Ovary (tissue), 10 donors: ENCODE measurements at places on chromosomes 7 and 10.

DNA sequence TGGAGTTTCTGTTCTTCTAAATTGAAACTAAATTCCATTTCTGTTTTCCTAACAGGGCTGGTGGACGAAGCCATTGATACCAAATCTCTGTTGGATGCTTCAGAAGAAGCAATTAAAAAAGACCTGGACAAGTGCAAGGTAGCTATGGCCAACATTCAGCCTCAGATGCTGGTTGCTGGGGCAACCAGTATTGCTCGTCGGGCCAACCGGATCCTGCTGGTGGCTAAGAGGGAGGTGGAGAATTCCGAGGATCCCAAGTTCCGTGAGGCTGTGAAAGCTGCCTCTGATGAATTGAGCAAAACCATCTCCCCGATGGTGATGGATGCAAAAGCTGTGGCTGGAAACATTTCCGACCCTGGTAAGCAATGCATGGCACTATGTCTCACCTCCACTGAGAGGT is 45.6 kb downstream of the AP3M1 start:
- no peak for DNase-seq

GRCh38 chr10:79196470-79197461 is 128.0 kb downstream of the ZMIZ1 start:
- DNase-seq: peak; percentile 82

- no peak for DNase-seq
Observed at GRCh38 chr10:104483582-104483981, 129.9 kb downstream of the CFAP58 start.

GRCh38 chr10:60614363-60614762 is 163.9 kb upstream of the CDK1 start:
- no peak for DNase-seq

DNA sequence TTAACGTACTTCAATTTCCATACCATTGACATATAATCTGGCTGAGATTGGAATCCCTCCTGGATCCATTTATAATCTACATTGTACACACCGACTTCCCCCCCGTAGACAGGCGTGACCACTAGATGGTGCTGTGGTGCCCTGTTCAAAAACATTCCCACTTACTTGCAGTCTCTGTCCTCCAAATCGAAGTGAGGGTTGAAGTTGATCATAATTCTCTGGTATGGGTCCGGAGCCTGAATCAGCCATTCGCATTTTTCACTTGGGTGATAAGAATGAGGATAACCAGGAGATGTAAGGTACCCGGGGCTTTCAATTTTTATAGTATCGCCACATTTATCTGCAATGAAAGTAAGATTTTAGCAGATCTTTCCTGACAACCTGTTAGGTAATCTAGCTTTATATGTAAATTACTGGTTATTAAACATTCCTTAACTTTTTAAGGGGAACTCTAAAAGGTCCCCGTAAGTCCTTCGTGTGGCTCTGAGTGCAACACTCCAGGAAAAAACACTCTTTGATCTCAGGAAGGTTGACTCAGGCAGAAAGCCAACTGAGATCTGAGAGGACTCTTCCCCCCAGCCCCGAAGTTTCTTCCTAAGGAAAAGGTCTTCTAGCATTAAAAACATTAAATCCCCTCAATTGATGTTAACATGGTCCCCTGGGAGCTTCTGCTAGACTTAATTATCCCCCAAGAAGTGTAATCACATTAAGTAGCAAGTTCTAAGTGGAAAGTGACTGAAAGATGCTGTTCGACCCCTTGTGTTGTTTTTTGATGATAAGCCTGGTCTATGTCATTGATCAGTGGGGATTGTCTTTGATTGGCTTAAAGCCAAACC is 3.7 kb downstream of the NRP1 start:
- peak; percentile 85 for DNase-seq

DNA sequence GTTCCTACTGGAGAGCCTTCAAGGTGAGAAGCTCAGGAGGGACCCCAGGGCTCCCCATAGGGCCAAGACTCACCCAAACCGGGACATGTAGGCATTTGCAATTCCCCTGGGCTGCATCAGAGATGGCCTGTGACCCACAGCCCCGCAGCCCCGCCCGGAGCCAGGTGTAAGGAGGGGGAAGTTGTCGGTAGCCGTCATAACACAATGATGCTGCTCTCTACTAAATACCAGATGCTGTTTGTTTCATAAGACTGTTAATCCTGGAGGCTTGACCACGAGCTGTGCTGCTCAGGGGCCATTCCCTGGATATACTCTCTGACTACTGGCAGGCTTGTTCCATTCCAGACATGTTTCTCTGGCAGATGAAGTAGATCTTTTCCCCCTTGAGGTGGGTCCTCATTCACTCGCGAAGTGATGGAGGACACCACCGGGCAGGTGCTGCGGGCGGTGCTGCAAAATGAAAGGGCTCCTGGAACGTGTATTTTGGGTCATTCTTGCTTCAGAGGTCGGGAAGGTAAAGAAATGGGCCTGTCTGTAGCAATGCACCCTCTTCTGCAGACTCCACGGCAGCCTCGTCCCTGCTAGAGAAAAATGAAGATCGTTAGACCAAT is 61.1 kb downstream of the MKI67 start:
- no peak for DNase-seq

- DNase-seq: no peak
Observed at GRCh38 chr7:126557271-126557670, 695.5 kb downstream of the GRM8 start.

DNA sequence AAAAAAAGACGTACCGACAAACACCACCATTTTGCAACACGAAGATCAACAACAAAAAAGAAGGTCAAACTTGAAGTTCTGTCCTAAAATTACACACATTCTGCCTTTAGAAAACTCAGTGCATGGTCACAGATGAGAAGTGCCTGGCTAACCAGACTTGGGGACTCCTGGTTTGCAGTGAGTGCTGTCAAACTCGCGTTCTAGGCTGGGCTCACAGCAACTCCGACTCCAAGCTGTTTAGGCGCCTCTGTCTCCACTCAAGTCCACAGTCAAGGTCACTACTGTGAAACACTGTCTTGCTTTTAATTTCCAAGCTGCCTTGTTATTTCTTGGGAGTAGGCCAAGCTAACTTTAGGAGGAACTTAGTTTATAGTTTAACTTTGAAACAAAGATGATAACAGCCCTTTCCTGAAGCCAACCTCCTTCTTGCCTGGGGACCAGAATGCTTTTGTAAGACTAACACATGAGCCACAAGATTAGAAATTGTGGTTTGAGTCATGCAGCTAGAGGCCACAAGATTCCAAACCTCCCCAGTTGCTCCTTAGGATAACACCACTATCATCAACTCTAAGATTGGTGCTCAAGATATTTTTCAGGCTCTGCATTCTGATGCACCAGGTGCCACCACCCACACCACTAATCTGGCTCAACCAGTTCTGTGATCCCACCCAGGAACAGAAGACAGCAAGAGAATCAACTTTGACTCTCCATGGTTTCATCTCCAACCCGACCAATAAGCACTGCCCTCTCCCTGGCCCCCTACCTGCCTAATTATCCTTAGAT is 1.1 kb upstream of the DNAAF5 start:
- DNase-seq: peak; percentile 39

DNA sequence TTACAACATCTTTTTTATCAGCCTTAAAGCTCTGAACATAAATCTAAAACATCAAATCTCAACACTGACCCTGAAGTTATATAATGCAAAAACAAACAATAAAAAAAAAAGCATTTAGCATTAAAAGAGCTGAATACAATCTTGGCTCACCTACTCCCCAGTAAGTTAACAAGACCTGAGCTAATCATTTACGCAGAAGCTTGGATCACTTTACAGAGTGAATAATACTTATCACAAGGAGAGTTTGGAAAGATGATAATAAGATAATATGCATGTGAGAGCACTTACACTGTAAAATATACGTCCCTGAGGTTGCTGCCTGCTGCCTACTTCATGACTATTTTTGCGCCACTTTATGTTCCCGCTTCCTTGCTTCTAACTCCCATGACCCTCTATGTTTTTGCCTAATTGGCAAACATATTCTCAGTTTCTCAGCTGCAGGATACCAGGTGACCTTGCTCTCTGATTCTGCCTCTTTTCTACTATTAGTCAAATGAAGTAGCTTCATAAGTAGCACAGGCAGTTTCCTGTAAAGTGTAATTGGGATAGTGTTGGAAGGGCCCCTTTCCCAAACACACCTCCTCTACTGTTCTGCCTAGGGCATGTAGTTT is 333.6 kb downstream of the LRRTM3 start:
- DNase-seq: no peak

DNA sequence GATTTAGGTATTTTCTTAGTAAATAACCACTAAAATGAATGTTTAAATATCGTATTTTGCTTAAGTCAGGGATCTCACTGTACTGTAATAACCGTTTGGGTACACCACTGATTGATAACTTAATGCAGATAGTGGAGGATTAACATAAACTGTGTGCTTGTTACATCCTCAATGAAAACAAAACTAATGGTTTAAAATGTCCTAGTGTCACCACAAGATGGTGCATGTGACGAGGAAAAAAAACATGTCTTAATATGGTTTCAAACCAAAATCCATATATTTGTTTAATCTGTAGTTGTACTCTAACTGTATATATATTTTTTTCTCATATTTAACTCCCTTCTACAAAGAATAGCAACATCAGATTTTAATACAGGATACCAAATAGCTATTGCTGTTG is 19.2 kb downstream of the ARMC10 start:
- no peak for DNase-seq

GRCh38 chr10:117132751-117133231 is 5.3 kb downstream of the VAX1 start:
- DNase-seq: no peak

- DNase-seq: no peak
Observed at GRCh38 chr7:27442455-27442854, 199.9 kb downstream of the EVX1 start.

GRCh38 chr7:155684543-155684942 is 40.1 kb downstream of the RBM33 start:
- no peak for DNase-seq

GRCh38 chr7:112575864-112576263 is 95.1 kb downstream of the LSMEM1 start:
- DNase-seq: no peak

DNA sequence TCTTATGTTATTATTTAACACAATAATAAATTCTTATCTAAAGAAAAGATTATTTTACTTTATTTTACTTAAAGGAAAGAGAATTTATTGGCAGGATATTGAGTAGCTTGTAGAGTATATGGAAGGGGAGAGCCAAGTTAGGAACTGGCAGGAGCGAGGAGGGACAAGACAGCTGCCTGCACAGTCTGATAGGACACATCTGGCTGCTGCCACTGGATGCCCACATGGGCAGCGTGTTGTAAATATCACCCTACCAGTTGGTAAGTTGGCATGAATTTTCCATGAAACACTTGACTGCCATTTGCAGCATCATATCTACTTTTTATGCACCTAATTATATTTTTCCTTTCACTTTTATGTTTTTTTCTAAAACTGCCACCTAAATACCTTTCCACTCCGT is 19.6 kb downstream of the SRI start:
- no peak for DNase-seq

DNA sequence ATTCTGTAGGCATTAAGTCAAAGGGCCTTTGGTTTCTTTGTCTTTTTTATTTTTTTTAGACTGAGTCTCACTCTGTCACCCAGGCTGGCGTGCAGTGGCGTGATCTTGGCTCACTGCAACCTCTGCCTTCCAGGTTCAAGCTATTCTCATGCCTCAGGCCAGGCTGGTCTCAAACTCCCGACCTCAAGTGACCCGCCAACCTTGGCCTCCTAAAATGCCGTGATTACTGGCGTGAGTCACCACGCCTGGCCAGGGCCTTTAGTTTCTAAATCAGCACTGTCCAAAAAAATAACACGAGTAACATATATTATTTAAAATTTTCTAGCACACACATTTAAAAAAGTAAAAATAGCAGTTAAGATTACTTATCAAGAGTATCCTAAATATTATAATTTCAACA is 11.1 kb upstream of the ACSL5 start:
- peak; percentile 39 for DNase-seq

DNA sequence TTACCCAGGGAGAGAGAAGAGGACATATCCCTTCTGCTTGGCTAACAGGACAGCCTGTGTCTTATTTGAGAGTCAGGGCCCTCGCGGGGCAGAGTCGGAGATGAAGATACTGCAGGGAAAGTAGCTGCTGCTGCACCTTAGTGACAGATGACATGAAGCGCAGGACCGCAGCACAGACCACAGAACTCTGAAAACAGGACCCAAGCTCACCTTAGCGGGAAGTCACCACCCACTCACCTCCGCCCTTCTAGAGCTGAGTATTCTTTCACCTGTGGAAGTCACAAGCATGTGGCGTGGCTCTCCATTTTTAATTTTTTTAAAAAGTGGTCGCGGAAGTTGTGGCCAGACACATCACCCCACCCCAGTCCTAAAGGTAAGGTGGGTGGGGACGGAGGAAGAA is 191.4 kb downstream of the FAM107B start:
- no peak for DNase-seq

DNA sequence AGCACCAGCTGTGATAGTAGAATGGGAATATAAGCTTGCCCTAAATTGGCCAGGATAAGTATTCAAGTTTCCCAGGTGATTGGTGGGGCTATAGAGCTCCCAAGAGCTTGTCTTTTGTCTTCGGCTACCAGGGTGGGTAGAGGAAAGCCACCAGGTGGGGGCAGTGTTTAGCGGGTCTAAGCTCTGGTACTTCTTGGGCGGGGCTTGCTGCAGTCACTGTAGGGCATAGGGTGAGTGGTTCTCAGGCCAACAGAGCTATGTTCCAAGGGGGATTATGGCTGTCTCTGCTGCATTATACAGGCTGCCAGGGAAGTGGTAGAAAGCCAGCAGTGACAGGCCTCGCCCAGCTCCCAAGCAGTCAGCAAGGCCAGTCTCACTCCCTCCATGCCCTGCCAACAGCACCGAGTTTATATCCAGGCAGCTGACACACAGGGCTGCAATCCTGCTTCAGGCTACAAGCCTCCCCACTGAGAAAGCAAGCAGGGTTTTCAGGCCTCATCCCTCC is 110.7 kb downstream of the ZNF467 start:
- no peak for DNase-seq

GRCh38 chr7:47689558-47689957 is 107.6 kb upstream of the TNS3 start:
- no peak for DNase-seq

- DNase-seq: no peak
Observed at GRCh38 chr7:2282185-2282751, 32.0 kb downstream of the SNX8 start.

- no peak for DNase-seq
Observed at GRCh38 chr7:19146699-19147098, 1.5 kb upstream of the FERD3L start.

- no peak for DNase-seq
Observed at GRCh38 chr7:153886506-153887441, 165.4 kb upstream of the DPP6 start.

DNA sequence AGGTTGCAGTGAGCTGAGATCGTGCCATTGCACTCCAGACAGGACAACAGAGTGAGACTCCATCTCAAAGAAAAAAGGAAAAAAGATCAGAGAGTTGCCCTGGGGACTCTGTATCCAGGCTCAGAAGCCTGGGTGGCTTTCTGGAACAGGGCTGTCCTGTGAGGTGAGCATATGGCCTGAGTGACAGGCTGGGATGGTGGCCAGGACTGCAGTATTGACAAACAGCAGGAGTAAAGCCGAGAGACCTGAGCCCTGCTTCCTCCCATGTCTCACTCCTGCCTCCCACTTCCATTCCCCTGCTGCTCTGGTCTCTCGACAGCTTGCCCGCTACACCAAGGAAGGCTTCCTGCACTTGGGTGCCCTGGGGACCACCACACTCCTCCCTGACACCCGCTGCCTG is 578.5 kb downstream of the GALNT17 start:
- no peak for DNase-seq
